ENCODE measurements at places on chromosomes 1 and 21. TPM values are rescaled to one million over a fixed set of nuclear protein-coding genes. Genes with fewer than 3 reads are reported as not detected.

Gene TMEM269
- 0.07 TPM for total RNA-seq

Gene EPHB2
- total RNA-seq, result 3.4 TPM

Gene PM20D1
- total RNA-seq, result not detected

Gene FCN3
- total RNA-seq, result not detected

Gene LENEP
- 1.00 TPM for total RNA-seq

Gene CD1E
- not detected for total RNA-seq

Gene ANKRD34A
- total RNA-seq, result under 0.01 TPM

Gene PADI4
- total RNA-seq, result not detected

Gene PDZK1
- total RNA-seq, result 0.21 TPM

Gene LCE5A
- total RNA-seq, result not detected

Gene GSTM1
- total RNA-seq, result not detected

Gene SLFNL1
- 0.21 TPM for total RNA-seq

Gene AIRE
- not detected for total RNA-seq

Gene ATP1A2
- not detected for total RNA-seq

Gene SYCP1
- not detected for total RNA-seq

Gene OR14A16
- total RNA-seq, result not detected

Gene SLC9C2
- total RNA-seq, result not detected

Gene KRTAP19-3
- not detected for total RNA-seq

Gene OR2L3
- total RNA-seq, result not detected

Gene TMEM82
- not detected for total RNA-seq

Gene CFHR3
- total RNA-seq, result not detected

Gene MPL
- not detected for total RNA-seq

Gene RHEX
- total RNA-seq, result not detected

Gene SAMD13
- total RNA-seq, result 0.85 TPM

Gene PIK3R3
- total RNA-seq, result 16.7 TPM

Gene SCMH1
- total RNA-seq, result 10.7 TPM

Gene AK5
- not detected for total RNA-seq

Gene CTSK
- 3.6 TPM for total RNA-seq

Gene C1orf216
- 2.4 TPM for total RNA-seq
